ENCODE measurements at places on chromosomes 1 and 21. TPM values are rescaled to one million over a fixed set of nuclear protein-coding genes. Genes with fewer than 3 reads are reported as not detected.

The AMPD1 gene
- total RNA-seq: not detected

The LCE2A gene
- not detected for total RNA-seq

The ATAD3C gene
- 1.3 TPM for total RNA-seq

The NDUFS2 gene
- 85.7 TPM for total RNA-seq

The EPHA10 gene
- 2.8 TPM for total RNA-seq

The ERICH3 gene
- total RNA-seq: not detected

The ABCA4 gene
- total RNA-seq: not detected

The TMPRSS2 gene
- 144 TPM for total RNA-seq

The SLC9C2 gene
- not detected for total RNA-seq

The CHIA gene
- 8.8 TPM for total RNA-seq

The ALX3 gene
- total RNA-seq: not detected

The BRINP3 gene
- total RNA-seq: not detected

The BRINP2 gene
- 0.55 TPM for total RNA-seq

Measured in stomach (tissue), 19 donors.